NCI-H510A treated with DMSO at 0.1 percent for 48 hours (cell line): ENCODE measurements at places on chromosomes 2 and 18.

DNA sequence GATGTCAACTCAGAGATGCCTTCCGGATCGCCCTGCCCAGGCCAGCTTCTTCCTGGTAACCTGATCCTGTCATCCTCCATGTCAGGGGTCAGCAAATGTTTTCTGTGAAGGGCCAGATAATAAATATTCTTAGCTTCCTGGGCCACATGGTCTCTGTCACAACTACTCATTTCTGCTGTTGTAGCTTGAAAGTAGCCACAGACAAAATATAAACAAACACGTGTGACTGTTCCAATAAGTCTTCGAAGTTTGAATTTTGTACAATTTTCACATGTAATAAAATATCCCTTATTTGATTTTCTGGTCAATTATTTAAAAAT lies 35.8 kb downstream of the ANXA4 start:
- no peak for DNase-seq

- no peak for DNase-seq
Measured at GRCh38 chr2:37013315-37013641, 46.9 kb upstream of the STRN start.

- no peak for DNase-seq
Measured at GRCh38 chr2:25274868-25275574, 66.7 kb downstream of the DNMT3A start.

DNA sequence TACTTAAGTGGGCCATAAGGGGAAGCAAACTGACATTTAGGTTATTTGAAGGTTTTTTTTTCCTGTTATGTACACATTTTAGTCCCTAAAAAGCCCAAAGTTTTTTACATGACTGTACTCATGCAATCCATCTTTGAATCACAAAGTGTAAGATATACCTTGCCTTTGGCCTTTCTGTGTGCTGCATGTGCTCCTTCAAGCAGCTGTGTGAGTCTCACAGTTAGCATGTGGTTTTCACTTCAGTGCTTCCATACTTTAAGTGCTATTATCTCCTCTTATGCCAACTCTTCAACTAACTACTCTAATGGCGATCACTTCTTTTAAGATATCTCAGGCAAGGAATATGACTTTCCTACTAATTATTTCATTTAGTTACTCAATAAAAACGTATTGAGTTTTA lies 597.1 kb upstream of the ACVR2A start:
- DNase-seq = no peak

DNA sequence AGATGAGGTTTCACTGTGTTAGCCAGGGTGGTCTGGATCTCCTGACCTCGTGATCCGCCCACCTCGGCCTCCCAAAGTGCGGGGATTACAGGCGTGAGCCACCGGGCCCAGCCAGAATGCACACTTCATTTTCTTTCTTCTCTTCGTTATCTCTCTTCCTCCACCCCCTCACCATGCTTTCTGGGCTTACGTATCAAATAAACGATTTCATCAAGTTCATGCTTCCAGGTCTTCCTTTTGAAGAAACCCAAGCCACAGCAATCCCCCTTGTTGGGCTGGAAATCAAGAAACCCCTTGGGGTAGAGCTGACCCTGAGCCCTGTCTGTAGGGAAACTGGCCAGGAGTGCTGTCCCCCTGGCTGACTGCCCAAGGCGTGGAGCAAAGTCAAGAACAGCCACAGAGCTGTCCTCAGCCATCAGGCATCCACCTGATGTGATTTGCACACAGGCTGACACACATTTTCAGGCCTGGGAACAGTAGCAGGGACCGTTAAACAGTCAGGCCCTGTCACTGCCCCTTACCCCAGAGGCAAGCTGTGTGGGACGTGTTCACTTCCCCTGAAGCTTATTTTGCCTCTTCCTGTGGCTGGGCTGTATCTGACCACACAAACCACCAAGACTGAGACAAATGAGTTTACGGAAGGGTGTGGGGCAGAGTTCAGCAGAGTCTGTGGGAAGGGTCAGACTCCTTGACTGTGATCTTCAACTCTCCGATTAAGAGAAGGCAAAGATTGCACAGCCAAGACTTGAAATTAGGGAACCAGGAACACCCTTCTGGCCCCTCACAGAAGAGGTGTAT lies 15.1 kb upstream of the NMUR1 start:
- no peak for DNase-seq

GRCh38 chr2:115569547-115569946 lies 1127.1 kb downstream of the DPP10 start:
- DNase-seq = no peak

DNA sequence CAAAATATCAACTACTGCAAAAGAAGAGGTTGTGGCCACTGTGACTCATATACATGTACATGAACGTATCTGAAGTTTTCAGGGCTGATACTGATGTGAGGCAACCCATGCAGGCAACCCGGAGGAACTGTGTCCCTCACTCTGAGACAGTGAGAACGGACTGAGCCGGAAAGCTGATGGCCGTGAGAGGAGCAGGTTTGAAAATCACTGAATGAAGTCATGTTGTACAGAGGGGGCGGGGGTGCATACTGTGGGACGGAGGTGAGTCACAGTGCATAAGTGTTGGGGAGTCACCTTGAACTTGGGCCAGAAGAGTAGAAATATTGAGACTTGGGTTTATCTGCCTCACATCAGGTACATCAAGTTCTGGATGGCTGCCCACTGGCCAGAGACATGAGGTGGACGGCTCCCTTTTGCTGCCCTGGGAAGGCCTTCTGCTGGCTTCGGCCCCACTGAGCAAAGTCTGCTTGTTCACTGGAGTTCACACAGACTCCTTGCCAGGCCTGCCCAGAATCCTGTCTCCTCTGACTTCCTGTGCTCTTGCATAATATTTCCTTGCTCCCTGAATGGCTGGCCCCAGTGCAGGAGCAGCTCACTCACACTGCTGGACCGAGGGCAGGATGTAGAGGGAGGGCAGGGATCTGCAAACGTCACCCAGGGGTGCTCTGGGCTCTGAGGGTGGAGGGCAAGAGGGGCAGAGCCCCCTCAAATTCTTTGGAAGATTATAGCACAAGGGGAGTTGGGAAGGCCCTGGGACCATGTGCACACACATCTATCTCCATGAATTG lies 18.1 kb downstream of the EPAS1 start:
- DNase-seq = peak; percentile 27

DNA sequence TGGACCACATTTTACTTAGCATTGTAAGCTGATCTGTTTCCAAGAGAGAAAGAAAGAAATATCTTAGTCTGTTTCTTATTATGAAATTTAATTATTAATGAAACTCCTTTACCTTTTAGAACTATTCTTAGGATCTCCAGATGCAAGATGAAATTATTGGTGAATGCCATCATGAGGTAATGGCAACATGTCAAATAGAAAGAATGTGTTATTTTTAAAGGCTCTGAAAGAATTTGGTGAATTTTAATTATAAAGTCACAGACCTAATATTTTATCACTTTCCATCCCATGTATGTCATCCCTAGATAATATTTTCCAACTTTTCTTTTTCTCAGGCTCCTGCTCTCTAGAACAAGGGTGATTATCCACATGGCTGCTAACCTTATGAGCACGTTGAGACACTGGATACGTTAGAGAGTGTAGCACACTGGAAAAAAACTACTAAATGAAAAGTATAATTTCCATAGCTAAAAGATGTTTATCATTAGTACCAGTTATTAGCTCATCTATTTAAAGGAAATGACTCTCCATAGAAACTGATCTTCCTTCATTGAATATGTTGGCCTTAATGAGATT lies 95.2 kb upstream of the SCG2 start:
- peak; percentile 28 for DNase-seq

GRCh38 chr2:45681675-45682074 lies 30.2 kb downstream of the PRKCE start:
- DNase-seq = peak; percentile 23

DNA sequence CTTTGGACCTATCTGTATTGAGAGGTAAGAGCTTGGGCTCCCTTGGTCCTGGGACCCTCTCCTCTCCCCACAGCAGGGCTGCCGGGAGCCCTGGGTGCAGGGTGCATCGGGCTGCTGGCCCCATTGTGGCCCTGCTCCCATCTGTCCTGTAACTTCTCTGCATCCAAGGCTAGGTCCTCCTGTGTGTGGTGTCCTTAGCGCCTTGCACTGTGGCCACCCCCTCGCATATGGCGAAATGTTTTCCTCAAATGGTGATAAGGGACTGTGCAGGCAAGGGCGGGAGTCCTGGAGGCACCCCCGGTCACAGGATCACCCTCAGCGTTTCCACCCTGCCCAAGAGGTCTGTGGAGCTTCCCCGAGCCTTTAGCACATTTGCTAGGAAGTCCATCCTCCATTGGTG lies 208.2 kb downstream of the SH3RF3 start:
- no peak for DNase-seq

DNA sequence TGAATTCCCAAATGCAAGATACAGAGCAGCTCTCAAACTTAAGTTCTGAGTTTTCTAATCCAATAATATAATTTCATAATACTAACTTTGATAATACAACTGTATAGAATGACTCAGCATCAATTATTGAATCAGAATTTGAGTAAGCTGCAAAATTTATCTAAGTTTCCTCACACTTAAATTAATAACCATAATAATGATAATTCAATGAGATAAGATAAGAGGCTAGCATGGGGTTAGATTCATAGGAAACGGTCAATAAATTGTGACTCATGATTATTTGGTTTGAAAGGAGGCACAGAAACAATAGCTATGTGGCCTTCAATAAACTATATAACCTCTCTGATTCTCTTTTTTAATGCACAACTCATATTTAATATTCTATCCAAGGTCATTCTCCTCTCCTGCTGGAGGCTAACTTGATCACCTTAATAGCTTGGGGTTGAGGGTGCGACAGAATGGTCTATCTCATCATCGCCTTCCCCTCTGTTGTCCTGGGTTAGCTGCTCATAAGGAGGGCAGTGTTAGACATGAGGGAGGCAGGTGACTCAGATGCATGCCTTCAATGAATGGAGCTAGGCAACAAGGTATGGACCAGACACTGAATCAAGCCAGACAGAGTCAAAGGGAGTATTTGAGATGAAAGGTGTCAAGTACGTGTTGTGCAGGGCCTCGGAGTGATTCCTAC lies 36.2 kb upstream of the BMP10 start:
- DNase-seq = no peak

DNA sequence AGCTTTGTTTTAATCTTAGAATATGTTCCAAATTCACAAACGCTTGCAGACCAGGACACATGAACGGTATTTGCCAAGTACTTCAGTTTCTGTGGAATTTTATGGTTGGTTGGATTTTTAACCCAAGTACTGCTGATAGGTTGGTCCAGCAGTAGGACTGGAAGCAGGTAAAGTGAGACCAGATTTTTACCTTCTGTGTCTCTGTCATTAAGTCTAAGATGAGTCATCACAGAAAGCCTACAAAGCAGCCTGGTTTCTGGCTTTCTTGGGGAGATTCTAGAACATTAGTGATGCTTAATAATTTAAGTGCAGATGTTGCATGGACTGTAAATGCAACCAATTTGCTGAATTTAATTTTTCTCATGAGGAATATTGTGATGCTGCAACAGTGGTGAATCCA lies 100.5 kb downstream of the SCG2 start:
- DNase-seq = no peak

DNA sequence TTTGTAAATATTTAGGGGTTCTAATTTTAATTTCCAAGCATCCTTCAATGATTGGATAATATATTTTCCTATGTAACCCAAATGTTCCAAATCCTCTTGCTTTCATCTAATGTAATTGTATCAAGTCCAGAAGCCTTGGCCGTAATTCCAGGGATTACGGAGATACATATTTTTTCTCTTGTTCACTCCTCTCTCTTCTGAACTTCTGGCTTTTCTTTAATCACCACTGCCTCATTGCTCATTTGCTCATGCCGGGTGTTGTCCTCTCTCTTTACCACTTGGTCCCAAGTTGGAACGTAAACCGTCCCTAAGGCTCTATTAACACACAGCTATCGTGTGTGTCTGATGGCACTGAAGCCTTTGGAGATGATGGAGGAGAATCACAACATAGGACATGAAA lies 188.7 kb upstream of the COL3A1 start:
- no peak for DNase-seq

DNA sequence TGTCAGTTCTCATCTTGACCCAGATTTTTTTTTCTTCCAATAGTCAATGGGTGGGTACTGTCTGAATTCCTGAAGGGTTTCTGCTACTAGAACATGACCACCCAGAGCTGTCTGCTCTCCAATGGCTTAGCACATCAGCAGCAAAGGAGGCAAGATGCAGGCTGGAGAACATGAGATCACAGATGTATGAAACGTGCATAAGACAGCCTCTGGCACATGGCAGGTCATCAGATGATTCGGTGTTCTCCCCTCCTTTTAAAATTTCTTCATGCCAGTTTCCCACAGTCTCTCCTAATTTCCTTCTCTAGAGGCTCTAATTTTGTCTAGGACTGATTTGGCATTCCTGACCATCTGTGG lies 359.3 kb upstream of the TNP1 start:
- no peak for DNase-seq

DNA sequence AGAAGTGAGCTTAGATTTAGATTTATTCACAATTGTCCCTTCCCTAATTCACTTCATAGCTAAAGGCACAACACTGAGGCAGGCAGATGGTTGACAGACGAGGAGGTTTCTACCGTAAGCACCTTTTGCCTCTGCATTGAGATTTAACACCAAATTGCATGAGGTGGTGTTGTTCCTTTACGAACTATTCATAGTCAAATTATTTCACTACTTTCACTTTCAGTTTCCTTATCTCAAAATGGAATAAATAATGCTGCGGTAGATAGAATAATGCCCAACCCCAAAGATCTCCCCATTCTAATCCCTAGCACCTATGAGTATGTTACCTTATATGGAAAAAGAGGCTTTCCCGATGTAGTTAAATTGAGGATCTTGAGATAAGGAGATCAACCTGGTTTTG lies 58.9 kb upstream of the LINC00305 start:
- no peak for DNase-seq

- DNase-seq = no peak
Measured at GRCh38 chr18:61921621-61922235, 28.9 kb upstream of the RNF152 start.

DNA sequence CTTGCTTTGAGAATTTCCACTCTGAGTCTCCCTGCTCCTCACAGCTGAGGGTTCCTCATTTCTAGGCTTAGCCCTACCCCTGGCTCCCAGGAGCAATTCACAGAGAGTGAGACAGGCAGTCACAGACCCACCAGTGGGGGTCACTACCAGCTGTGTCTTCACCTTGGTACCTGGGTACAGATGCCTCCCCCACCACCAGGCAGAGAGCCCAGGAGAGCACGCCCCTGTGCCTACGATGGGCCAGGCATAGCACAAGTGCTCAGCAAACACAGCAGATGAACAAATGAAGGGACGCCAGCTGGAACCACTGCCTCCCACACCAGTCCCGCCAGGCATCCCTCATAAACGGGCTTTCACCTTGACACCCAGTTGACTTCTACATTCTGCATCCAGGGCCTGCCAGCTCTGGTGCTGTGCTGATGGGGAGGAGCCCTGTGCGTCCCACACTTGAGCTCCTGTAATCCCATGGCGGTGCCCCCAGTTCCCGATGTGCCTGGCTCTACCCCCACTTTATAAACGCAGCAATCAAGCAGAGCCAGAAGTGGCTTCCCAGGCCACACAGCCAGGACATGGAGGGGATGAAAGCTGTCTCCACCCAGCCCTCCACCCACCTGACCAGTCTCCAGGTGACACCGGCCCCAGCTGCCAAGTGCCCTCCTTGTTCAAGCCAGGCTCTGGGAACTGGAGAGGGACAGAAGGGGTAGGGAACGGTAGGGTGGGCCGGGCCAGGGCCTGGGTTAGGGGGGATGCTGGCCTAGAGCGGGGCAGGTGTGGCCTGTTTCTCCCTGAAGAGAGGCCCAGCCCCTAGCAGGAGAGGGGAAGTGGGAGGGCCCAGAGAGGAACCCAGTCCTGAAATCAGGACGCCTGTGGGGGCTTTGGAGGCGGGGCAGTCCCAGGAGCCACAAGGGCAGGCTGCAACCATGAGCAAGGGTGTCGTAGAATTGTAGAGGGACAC lies 42.5 kb downstream of the SCTR start:
- DNase-seq = peak; percentile 18

- no peak for DNase-seq
Measured at GRCh38 chr18:50947899-50948298, 19.9 kb upstream of the ELAC1 start.
